ENCODE measurements at places on chromosomes 5 and 9.

GRCh38 chr9:137784641-137785513, 92.7 kb upstream of the CACNA1B start:
- peak; percentile 65 for DNase-seq

DNA sequence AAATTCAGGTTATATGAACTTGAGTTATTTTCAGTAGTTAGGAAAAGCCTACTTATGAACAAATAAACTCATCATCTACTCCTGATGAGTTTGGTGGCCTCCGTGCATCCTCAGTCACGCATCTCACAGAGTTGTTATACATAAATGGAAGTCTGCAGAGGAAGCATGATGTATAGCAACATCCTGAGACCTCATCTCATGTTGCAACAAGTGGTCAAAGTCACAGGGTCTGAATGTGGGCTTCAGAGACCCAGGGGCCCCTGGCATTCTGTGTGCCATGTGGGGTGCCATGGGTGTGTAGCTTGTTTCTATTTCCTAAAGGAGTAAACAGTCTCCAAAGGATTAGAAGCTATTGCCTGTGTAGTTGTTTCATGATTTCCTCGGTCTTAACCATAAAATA, 216.5 kb downstream of the IRX2 start:
- no peak for DNase-seq

GRCh38 chr5:133775584-133776304, 163.4 kb upstream of the FSTL4 start:
- no peak for DNase-seq

GRCh38 chr9:90098408-90098807, 493.6 kb downstream of the GADD45G start:
- no peak for DNase-seq

DNA sequence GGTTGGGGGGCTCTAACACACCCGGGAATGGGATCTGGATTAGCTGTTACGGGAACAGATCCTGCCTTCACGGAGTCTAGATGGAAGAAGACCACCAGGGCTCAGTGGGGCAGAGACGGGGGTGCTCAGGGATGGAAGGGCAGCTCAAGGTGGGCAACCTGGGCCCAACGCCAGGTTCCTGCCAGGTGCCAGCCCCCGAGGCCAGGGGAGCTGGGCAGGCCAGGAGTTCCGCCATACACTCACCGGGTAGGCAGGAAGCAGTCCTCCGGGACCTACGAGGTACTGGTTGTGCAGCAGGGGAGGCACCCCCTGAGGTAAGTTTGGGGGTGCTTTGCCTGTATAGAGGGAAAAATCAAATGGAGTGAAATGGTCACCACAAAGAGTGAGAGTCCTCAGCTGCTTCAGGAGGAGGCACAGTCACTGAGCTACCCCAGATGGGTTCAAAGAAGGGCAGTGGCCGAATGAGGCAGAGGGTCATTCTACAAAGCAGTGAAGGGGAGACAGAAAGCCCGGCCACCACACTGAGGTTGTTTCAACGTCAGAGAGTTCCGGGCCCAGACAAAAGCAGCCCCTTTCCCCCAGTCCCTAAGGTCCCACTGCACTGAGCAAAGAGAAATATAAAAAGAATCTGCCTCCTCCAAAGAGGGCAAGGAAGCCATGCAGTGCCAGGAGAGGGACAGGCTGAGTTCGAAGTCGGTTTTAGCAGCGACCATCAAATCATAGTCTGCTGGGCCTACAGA, 110.0 kb downstream of the UBE2R2 start:
- no peak for DNase-seq

DNA sequence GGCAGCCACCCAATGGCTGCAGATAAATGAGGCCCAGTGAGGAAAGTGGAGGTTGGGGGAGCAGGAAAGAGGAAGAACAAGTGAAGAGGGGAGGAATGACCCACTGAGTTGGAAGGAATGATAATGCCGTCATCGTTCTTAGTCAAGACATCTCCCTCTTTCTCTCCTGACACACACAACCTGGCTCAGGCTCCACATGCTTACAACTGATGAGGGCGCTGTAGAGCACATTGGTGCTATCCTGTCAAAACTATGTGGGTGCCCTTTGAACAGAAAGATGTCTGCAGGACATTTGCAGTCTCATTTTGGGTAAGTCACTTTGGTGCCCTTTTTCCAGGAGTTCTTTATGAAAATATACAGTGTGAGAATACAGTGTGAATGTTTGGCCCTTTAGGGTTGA, 5.9 kb downstream of the IFNW1 start:
- no peak for DNase-seq

- no peak for DNase-seq
Measured at GRCh38 chr9:70340572-70340971, 73.9 kb downstream of the KLF9 start.

- DNase-seq = no peak
Measured at GRCh38 chr5:120139039-120139438, 325.1 kb upstream of the PRR16 start.

- no peak for DNase-seq
Measured at GRCh38 chr5:26893078-26893477, 145.3 kb downstream of the CDH9 start.

GRCh38 chr5:139282197-139282557, 11.4 kb upstream of the MATR3 start:
- DNase-seq = no peak

- DNase-seq = no peak
Measured at GRCh38 chr5:40486437-40487275, 193.1 kb upstream of the PTGER4 start.

DNA sequence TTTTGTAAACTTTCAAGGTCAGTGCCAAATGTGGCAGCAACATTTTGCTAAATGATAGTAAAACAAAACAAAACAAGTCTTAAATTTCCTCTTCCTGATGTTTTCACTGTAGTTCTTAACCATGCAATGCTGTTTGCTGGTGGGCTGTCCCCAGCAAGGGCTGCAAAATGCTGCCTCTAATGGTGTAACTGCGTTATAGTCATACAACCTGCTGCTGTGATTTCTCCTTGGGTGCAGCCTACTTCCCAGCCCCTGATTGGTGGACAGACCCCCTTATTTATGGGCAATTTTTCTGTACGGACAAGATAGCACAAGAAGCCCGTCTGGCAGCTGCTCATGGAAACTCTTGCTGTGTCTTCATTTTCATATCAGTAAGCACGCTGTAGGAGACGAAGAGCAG, 26.6 kb upstream of the PIP5K1B start:
- DNase-seq = no peak

- DNase-seq = peak; percentile 66
Measured at GRCh38 chr9:34654323-34655051, 2.5 kb downstream of the IL11RA start.

GRCh38 chr5:73298772-73299630, 126.0 kb downstream of the TMEM174 start:
- no peak for DNase-seq

DNA sequence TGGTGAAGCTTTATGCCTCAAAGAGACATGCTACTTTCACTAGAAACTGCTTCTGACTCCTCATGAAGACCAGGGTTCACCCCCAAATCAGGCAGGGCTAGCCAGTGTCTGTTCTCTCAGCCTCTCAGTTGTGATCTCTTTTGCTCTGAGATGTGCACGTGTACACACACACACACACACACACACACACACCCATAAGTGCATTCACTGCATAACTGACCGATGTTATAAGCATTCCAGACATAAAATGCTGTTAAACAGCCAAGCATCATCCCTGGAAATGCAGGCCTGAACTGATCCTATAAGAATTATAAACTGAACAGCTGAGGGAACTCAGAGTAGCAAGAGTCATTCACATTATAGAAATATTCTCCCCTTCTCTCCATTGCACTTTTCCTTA, 85.0 kb downstream of the FSTL4 start:
- DNase-seq = no peak

GRCh38 chr5:177317959-177318377, 6.3 kb upstream of the MXD3 start:
- DNase-seq = peak; percentile 74

DNA sequence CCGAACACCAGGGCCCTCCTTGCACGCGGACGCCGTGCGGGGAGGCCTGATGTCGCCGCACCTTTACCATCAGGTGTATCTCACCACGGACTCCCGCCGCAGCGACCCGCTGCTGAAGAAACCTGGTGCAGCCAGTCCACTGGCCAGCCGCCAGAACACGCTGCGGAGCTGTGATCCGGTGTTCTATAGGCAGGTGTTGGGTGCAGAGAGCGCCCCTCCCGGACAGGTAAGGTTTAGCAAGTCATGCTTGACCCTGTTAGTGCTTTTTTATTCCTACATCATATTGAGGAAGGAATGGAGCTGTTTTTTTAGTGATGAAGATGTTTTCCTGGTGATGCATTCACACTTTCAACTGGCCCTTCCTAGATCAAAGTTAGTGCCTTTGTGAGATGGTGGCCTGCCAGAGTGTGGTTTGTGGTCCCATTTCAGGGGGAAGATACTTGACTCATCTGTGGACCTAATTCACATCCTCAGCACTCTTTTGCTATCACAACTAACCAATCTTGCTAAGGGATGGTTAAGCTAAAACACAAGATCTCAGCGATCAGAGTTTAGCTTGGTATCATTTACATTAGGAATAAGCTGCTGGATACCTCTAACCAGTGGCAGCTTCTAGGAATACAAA, 2.7 kb downstream of the PCDHGC3 start:
- DNase-seq = no peak

- no peak for DNase-seq
Measured at GRCh38 chr5:139755892-139756671, 39.5 kb upstream of the PSD2 start.

DNA sequence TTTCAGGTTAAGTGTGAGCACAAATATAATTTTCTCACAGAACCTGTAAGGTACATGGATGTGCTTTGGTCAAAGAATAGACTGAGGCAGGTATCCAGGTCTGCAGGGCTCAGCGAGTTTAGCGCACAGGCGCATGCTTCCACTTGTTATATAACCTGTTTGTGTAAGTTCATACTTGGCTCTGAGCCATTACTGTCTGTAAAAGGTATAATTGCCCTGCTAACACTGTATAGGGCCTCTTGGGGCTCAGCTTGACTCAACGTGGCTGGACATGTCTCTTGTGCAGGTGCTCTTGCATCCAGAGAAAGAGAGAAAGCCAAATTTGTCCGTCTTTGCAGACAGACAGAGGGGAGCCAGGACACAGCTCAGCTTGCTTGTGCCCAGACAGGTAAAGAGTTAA, 759.6 kb downstream of the MTRR start:
- no peak for DNase-seq

GRCh38 chr9:98902925-98903324, 40.8 kb upstream of the COL15A1 start:
- no peak for DNase-seq

DNA sequence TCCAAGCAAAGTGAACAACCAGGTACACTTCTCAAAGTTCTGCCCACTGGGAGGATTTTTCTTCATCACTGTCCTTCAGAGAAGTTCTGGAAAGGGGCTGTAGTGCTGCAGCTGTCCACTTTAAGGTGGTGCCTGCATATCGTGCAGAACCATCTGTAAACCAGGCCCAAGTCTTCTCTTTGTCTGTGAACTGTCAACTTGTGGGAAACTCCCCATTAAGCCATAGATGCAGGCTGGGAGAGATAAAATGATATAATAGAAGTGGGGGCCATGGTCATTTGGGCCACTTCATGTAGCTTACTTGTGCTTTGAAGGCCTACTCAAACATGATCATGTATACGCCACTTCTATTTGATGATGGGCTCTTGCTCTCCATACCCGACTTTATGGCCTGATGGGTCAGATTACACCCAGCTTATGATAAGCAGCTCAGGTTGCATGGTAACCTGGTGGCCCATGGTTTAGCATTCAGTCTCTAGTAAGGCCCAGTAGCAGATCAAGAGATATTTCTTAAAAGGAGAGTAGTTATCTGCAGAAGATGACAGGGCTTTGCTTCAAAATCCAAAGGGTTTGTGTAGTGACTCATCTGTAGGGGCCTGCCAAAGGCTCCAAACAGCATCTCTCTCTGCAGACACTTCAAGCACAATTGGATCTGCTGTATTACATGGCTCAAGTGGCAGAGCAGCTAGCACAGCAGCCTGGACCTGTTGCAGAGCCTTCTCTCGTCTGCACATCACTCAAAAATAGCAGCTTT, 15.7 kb upstream of the BTF3 start:
- DNase-seq = no peak

- no peak for DNase-seq
Measured at GRCh38 chr9:14960881-14961280, 50.7 kb upstream of the FREM1 start.

GRCh38 chr5:11609570-11610303, 294.5 kb downstream of the CTNND2 start:
- no peak for DNase-seq

GRCh38 chr9:74503219-74503618, 6.1 kb downstream of the RORB start:
- DNase-seq = no peak

GRCh38 chr5:126499853-126500342, 76.7 kb downstream of the GRAMD2B start:
- no peak for DNase-seq

- DNase-seq = no peak
Measured at GRCh38 chr5:11528720-11529119, 375.5 kb downstream of the CTNND2 start.

GRCh38 chr5:68243681-68244080, 28.1 kb downstream of the PIK3R1 start:
- DNase-seq = no peak

- DNase-seq = no peak
Measured at GRCh38 chr5:102818345-102818744, 63.2 kb downstream of the PAM start.

DNA sequence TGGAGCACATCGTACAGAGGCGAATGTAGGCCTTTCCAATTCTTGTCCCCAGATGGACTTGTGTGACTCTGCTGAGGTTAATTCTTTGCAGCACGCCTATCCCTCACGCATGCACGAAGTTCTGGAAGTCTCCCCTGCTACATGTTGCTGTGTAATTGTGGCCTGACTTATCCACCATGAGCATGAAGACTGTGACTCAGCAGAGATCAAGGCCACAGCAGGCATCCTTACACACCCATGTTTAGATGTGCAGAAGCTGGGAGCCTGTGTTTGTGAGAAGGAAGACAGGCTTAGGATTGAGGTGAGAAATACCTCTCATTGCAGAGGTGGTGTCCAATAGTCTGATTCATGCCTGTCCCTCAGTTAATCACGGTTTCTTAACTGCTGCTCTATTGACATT, 135.6 kb downstream of the ICE1 start:
- no peak for DNase-seq

All from posterior cingulate gyrus (tissue), 11 donors.